ENCODE measurements at places on chromosomes 11 and 22.

DNA sequence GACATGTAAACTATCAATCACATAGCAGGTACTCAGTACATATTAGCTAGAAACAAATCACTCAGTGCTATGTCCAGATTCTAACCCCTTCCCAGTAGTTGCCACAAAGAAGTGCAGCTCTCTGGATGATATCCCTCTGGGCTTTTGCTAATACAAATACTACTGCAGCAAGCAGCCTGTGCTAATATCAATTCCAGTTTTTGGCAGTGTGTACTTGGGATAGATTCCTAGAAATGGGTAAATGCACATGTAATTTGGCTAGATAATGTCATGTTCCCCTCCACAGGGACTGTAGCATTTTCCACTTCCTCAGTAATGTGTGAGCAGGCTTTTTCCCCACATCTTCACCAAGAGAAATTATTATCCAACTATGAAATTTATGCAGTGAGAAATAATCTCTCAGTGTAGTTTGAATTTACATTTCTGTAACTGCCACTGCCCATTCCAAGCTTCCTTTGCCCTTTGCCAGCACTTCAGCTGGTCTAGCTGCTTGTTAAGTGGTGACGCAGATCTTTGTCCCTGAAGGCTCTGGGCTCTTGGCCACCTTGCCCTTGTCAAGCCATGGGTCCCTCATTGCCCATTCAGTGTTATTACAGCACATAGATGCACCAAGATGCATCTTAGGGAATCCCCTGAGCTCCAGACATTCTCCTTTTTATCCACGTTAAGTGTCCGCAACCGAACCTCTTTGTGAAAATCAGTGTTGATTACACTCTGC lies 107.1 kb upstream of the CLPB start:
- DNase-seq, result no peak

GRCh38 chr11:87954476-87954875 lies 220.8 kb downstream of the RAB38 start:
- DNase-seq, result no peak

DNA sequence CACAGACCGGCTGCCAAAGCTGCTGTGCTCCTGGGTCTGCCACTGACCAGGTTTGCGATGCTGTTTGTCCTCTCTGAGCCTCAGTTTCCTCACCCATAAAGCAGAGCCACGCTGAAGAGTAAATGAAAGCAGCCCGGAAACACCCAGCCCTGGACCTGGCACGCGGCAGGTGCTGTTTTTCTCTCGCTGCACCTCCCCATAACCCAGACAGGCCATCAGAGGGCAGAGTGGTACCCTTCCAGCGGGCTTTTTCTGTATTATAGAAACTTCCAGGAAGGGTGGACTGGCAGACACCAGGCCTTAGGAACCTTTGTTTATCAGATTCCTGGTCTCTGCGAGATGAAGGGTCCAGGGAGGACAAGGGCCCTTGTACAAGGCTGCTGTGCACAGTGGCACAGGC lies 17.9 kb upstream of the FGF19 start:
- no peak for DNase-seq

GRCh38 chr11:75677275-75677674 lies 8.4 kb upstream of the MAP6 start:
- DNase-seq, result no peak

DNA sequence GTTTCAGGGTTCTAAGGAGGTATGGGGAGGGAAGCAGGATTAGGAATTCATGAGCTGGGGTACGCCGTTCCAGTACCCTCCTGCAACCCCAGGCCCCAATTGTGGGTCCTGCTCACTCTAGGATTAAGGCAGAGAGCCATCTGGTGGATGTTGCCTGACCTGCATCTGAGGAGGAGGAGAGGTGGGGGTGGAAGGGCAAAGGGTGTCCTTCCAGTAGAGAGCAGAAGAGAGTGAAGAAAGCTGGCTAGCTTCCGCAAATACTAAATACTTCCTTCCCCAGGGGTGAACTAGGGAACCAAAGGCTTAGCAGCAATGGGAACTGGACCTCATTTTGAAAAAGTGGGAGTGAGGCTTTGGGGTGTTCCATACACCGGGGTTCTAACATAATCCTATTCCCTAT lies 10.6 kb downstream of the LRRC51 start:
- no peak for DNase-seq

- no peak for DNase-seq
Observed at GRCh38 chr11:117822074-117823033, 2.2 kb downstream of the FXYD2 start.

GRCh38 chr11:59923813-59924212 lies 14.4 kb upstream of the OOSP1 start:
- DNase-seq, result no peak

DNA sequence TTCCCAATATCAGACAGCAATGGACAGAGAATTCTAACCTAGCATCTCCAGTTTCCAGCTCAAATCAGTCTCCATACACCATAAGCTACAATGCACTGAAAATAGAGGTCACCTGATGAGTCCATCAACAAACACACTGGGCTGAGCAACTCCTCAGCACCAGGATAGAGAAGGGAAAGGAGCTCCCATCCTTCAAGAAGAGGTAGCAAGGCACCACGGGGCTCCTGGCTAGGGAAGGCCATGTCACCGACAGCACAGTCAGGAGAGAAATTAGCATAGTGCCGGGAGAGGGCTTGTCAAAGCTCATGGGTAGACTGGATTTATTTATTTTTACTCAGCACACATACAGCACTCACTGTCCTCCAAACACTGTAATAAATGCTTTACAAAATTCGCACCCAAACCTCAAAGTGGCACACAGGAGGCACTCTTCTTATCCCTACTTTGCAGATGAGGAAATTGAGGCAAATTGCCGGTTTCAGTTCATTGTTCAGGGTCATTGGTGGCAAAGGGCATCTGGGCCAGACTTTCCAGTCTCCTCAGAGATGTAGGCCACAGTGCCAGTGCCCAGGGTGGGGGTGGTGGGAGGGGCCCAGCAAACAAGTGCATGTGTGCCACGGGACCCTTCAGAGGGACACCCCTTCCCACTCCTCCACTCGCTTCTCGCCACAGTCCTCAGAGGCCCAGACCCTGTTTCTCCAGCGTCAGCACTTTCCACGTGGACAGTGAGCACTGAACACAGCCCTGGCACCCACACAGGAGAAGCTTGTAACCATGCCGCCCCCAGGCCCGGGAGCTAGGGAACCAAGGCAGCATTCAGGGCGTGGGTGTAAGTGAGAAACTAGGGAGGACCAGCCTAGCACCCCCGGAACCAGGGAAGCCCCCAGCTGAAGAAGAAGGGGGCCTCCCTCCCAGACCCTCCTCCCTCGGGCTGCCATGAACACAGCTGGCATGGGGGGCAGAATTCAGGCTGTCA lies 1417.4 kb downstream of the TBC1D22A start:
- no peak for DNase-seq

GRCh38 chr11:5153574-5154431 lies 754 bp downstream of the OR52A1 start:
- no peak for DNase-seq

GRCh38 chr11:45185228-45185729 lies 38.8 kb downstream of the PRDM11 start:
- DNase-seq, result no peak

GRCh38 chr22:28397306-28397705 lies 282.3 kb downstream of the TTC28 start:
- no peak for DNase-seq

GRCh38 chr22:19536564-19536963 lies 12.4 kb upstream of the CLDN5 start:
- DNase-seq, result no peak

DNA sequence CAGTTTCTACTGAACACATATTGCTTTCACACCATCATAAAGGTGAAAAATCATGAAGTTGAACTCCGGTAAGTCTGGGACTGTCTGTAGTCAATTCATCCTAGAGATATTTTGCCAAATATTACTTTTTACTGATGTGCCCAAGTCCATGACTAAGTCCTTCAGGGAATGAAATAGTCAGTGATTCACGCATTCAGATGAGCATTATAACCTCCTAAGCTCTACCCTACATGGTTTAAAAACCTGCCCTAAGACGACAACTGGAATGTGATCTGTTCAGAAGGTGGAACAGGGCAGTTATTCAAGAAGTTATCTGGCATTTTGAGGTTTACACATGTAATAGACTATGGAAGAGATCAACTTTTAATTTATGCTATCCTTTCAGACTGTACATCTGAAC lies 125.6 kb downstream of the TRPC6 start:
- DNase-seq, result no peak

DNA sequence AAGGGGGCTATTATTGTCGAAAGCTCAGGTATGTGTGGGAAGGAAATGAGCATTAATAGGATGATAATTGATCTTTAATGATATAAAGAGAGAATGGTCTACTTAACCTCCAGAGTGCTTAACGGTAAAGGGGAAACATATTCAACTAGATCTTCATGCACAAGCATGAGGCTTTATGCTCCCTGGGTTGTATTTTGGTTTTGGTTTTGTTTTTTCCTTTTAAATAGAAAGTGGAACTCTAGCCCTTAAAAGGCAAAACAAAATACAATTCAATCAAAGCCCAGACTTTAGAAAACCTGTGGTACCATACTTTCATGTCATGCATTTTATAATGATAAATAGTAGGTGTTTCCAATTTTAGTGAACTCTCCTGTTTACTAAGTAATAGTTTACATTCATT lies 622.7 kb downstream of the METTL15 start:
- DNase-seq, result no peak

DNA sequence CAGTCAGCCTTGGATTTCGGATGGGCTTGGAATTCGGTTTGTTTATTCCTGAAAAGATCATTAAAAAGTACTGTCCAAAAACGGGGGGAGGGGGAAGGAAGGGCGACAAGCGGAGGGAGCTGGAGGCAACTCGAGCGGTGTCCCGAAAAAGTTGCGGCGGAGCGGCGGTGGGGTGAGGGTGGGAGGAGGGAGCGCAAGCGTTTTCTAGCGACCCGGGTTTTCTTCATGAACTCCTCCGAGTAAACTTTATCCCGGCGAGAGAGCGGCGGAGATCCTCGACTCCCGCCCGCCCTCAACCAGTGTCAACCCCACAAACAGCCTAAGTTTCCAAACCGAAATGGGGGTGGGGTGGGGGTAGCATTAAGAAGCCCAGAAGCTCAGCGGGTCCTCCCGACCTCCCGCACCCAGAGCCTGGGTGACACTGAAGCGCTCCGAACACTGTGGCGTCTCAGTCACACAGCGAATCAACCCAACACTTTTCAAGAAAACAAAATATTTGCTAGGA lies 133.0 kb upstream of the C11orf58 start:
- DNase-seq, result no peak

- no peak for DNase-seq
Observed at GRCh38 chr22:47586946-47587345, 824.5 kb downstream of the TBC1D22A start.

DNA sequence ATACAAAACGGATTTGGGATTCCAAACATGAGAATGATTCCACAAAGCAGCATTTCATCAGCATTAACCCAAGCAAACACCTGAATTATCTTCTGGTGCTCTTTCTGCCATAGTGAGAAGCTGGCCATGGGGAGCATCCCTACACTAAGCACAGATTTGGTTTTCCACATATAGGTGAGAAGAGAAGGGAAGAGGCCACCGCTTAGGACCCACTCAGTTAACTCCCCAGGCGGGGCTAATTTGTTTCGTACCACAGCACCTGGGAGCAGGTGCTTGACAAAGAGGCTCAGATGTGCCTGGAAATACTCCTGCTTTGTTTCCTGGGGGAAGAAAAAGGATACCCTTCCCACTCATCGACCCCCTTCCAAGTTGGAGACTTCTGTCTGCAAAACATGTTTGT lies 64.2 kb downstream of the RAB30 start:
- no peak for DNase-seq

- DNase-seq, result no peak
Observed at GRCh38 chr22:19097518-19097917, 24.7 kb downstream of the DGCR2 start.

DNA sequence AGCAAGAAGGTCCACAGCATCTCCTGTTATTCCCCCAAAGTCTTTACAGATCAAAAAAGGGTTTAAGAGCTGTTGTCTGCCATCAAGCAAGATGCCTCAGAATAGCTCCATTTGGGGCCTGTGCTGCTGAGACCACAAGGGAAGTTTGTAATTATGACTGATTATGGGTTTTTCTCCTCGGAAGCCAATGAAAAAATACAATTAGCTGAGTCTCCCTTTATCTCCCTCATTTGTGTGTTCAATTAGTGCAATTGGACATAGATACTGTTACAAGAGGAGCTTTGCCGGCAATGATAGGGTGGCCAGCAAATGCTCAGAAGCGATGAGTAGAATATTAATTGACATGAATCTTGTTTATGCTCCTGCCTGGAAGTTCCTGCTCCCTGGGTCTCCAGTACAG lies 83.7 kb downstream of the COMMD9 start:
- no peak for DNase-seq

GRCh38 chr11:19345848-19346681 lies 105.3 kb upstream of the E2F8 start:
- DNase-seq, result no peak

GRCh38 chr11:2883979-2884815 lies 1.4 kb downstream of the CDKN1C start:
- no peak for DNase-seq

- no peak for DNase-seq
Observed at GRCh38 chr22:26884921-26885320, 227.5 kb downstream of the MIAT start.

DNA sequence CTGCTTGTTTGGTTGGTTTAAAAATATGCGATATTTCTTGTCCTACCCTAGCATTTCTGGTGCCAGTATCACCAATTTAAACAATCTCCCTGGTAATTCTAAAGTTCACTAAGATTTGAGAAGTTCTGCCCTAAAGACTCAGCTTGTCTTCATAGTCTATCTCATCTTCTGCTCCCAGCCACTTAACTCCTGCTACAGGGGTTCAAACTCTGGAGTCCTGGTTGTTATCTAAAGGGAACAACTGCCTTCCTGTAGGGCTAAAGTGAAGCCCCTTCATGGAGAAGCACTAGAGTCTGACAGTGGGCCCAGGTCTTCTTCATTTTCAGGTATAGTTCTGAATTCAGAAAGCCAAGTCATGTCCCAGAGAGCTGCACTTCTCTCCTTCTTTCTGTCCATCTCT lies 73.2 kb downstream of the CTNND1 start:
- DNase-seq, result no peak

DNA sequence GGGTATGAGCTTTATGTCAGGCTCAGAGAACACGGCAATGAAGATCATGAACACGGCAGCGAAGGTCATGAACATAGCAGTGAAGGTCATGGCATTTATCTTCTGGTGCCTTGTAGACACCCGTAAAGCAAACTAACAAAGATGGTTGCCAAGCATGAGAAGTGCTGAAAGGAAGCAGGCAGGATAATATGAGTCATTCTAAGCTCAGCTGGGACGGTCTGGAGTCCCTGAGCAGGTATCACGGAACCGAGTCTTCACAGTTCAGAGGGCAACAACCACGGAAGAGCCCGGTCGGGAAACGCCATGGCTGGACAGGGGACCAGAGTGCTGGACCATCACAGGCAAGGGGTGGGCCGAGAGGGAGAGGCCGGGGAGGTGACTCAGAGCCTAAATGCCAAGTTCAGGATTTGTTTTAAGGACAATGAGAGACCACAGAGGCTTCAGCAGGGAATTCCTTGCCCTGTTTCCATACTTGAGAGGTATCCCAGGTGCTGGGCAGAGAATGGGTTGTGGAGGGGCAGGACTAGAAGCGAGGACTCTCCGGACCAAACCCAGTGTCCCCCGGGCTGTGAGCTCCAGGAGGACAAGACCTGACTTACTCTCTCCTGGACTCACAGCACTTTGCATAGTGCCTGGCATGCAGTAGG lies 13.1 kb upstream of the MS4A10 start:
- DNase-seq, result no peak

All from stimulated activated CD8-positive, alpha-beta memory T cell treated with anti-CD3 and anti-CD28 coated beads, Interleukin-2, amount 100 ng/mL, for 1 hour (primary cell).